ENCODE measurements at places on chromosomes 16 and 17.
A peak's percentile ranks its signal among the peaks of the same experiment; 100 is the strongest.

- no peak for DNase-seq
These were observed 133.6 kb downstream of the SKAP1 start for GRCh38 chr17:48296453-48296852.

- no peak for DNase-seq
These were observed 62.7 kb downstream of the FOXK2 start for GRCh38 chr17:82582213-82582612.

DNA sequence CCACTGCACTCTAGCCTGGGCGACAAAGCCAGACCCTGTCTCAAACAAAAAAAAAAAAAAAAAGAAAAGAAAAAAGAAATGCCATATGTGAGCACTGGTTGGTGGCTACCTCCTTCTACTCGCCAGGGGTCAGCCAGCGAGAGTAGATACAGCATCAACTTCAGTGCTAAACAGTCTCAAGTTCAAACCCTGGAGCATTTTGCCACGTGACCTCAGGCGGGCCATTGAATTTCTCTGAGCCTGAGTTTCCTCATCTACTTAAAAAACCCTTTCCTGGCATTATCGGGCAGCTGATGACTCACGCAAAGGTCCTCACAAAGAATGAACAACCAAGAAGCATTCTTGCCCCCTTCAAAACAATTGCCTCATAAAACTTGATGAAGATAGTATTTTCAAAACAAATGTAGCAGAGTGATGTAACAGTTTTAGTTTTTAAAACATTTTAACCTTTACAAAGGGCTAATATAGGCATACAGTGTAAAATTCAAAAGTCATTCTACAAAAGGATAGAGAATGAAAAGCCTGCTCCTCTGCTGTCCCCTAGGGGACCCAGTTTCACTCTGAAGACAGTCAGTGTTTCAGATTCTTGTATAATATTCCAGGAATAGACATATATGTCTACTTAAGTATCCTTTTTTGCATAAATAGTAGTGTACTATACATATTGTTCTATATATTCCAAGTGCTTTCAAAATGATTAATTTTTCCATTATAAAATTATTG, 28.4 kb downstream of the DNAH2 start:
- DNase-seq = peak; percentile 69

DNA sequence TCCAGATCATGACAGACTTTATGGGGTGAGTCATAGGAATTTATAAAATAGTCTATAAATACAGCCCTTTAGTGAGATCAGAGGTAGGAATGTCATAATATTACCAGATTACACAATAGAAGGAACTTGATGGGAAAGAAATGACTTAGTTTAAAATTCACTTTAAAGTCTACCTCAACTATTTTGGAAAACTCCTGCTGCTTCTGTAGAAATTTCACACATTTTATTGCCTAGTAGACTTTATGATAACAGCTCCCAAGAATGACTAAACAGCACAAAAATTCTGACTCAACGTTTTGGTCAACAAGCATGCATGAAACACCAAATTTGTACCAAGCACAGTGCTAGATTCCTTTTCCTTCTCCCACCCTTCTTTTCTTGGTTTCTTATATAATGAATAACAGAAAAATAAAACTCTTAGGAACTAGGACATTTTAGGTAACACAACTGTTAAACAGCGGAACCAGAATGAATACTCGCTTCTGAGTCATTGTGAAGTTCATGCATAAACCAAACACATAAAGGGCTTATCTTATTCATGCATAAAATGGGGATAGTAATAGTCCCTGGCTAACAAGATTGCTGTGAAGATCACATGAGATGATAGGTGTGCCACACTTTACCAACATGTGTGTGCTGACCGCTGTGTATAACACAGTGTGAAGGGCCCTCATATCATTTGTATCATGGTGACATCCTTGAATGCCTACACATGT, 243.9 kb downstream of the CDH8 start:
- DNase-seq = peak; percentile 92

DNA sequence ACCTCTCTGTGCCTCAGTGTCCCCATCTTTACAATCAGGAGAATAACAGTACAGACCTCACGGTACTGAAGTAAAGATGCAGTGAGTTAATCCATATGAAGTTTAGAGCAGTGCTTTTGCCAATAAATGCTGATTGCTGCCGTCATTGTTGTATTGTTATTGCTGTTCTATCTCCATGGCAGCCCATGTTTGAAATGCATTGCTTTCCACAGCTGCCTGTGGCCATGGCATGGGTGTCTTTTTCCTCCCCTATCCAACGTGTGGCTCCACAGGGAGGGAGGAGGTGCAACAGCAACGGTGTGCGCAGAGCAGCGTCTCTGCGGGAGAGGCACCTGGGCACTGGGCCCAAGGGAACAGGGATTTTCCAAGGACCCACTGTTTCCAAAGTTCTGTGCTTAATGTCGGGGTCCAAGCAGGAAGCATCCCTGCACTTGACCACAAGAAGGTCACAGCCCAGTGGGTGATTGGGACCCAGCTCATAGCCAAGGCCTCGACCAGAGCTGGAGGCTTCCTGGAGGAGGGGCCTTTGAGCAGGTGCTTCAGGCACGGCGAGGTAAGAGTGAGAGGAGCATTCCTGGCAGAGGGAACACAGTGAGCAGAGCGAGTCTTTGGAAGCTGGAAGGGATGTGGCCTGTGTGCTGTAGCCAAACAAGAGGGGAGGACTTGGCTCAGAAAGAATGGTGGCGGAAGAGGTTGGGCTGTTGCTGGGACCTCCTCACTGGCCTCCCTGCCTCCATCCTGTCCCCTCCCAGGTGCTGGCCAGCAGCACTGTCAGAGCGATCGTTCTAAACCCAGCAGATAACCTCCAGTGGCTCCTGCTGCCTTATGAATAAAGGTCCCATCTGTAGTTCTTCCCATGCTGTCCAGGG, 3.9 kb downstream of the RAI1 start:
- no peak for DNase-seq

GRCh38 chr17:20086416-20087076, 77.4 kb downstream of the SPECC1 start:
- no peak for DNase-seq

- DNase-seq = no peak
These were observed 11.3 kb downstream of the UTS2R start for GRCh38 chr17:82382933-82383255.

GRCh38 chr16:1825864-1826690, 548 bp downstream of the HAGH start:
- DNase-seq = no peak

DNA sequence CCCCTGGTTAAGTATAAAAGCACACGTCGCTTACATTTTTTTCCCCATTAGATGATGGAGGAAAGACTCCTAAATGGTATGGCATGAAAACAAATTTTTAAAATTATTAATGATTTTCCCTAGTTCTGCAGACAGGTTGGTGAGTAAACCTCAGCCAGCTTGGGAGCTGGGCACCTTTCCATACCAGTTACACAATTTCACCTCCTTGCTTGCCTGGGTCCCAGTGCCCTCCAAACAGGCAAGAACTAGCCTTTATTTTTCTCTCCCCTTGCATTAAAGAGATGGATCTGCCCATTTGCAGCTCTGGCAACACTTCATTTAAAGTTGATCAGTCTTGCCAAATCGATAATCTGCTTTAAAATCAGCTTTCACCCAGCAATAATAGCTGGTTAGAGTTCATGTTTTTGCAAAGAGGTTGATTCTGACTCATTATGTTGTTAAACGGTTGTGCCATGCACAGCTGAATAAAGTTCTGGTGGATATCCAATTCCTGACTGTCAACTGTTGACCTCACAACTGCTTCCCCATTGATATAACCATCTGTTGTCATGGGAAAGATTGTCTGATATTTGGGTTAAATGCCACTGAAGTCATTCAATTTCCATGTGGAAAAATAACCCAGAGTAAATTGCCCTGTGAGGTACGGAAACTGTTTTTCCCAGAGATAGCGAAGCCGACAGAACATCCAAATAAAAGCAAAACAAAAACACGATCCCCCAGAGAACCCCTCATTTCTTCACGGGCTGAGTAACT, 1.3 kb downstream of the C17orf58 start:
- peak; percentile 74 for DNase-seq

GRCh38 chr17:1298606-1299005, 19.1 kb downstream of the TRARG1 start:
- DNase-seq = no peak

GRCh38 chr16:48441863-48442279, 56.7 kb upstream of the SIAH1 start:
- DNase-seq = no peak

GRCh38 chr17:59469786-59470485, 95.5 kb upstream of the DHX40 start:
- DNase-seq = no peak

DNA sequence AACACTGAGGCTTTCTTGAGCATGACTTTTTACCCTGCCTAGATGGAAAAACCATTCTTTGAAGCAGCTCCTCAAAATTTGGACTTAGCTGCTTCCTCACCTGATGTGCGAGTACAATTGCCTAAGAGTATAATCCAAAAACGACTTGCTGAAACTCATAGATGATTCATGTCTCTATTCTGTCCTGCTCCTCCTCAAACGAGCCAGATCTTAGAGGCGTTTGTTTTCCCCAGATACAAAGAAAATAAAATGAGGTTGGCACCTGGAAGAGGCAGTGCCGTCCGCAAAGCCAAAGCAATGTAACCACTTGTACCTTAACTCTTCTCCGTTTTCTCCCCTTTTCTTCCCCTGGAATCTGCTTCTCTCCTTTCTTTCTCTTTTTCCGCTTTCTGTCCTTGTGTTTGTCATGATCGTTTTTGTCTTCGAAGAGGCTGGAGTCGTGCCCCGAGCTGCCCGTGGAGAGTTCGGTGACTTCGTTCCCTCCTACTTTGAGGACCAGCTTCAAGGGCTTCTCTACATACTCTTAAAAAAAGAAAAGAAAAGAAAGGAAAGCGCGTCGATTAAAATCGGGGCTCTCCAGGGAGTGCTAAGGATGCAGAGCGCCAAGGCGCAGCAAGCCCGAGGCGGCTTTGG, 895 bp downstream of the BRD7 start:
- no peak for DNase-seq

- DNase-seq = no peak
These were observed 661 bp downstream of the TEX2 start for GRCh38 chr17:64262198-64262999.

DNA sequence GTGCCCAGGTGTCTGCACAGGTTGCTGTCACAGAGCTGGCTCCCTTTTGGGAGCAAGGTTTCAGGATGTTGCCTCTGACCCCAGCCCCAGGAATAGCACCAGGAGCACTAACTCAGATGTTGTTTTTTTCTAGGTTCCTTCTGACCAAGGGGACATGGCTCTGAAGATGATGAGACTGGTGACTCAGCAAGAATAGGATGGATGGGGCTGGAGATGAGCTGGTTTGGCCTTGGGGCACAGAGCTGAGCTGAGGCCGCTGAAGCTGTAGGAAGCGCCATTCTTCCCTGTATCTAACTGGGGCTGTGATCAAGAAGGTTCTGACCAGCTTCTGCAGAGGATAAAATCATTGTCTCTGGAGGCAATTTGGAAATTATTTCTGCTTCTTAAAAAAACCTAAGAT, 28.1 kb downstream of the SCPEP1 start:
- no peak for DNase-seq

DNA sequence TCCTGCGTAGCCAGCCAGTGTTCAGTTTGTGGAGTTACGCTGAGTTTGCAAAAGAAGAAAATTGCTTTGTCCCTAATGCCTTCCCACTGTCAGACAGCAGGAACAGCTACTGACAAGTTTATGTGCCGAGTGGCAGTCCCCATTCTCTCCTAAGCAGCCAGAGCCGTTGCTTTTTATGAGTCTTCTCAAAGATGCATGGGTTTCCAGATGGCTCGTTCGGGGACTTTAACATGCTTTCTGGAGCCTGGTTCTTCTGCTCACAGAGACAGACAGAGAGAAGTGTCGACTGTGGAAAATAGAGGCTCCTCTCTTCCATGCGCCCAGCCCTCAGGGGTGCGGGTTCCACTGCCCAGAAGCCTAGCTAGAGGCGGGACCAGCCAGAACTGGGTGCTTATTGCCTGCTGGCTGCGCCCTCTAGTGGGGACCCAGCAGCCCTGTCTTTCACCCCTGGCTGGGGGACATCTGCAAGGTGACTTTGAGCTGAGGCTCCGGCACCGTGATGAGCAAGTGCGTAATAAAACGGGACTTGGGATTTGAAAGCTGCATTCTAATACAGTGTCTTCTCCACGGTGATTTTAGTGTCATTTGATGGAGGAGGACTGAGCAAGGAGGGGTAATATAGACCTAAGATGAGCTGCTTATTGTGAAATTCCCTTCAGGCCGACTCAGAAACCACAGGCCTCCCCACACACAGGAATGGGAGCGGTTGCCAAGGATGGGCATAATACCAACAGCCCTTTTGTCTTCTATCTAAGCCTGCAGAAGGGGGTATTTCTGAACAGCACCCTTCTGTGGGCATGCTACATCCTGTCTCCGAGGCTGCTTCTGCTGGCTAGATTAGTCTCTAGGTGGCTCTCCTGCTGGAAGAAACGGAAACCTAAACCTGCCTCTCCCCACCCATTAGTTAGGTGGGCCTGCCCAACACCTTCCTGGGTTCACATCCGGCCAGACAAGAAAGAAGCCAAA, 73.1 kb downstream of the CCDC182 start:
- peak; percentile 39 for DNase-seq

GRCh38 chr16:79769928-79770243, 169.3 kb upstream of the MAF start:
- no peak for DNase-seq

DNA sequence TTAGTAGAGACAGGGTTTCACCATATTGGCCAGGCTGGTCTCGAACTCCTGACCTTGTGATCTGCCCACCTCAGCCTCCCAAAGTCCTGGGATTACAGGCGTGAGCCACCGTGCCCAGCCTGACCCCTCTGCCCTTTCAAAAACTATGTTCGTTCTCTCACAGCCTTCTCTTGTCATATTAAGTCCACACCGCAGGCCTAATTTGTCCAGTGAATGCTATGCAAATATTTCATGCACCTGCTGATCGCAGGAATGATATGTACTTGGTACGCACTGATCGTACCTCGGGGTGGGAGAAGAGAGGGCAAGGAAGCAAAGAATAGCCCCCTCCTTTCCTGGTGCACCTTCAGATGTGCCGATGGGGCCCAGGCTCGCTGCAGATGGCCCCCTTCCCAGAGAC, 3.0 kb upstream of the BIRC5 start:
- no peak for DNase-seq

DNA sequence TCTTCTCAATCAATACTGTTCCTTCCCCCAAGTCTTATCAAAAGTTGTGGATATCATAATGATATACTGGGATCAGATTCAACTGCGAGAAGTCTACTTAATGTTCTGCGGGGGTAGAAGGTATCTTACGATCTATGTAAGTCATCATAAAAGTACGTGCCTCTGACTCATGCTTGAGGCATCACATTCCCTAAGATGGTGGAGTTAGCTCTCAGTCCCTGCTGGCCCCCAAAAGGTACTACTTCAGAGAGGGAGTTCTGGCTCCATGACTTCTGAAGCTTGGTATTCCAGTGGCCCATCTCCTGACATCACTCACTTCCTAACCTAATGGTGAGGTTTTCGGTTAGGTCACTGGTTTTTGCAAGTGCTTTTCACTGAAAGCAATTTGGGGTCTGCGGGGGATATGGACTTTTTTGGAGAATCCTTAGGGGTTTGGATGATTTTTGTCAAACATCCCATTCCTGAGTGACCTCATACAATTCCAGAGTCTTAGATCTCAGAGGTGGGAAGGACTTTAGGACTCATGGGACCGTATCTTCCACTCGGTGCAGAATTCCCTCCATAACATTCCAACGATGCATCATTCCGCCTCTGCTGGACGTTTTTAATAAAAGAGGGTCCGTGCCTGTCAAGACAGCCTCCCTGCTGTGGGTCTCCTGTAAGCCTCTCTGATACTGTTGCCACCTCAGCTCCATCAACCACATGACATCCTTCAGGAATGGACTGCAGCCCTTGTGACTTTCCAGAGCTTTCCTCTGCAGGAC, 74.3 kb downstream of the DYNLRB2 start:
- DNase-seq = no peak

All from GM04504 (cell line).